ENCODE measurements at places on chromosomes 7 and 10.

DNA sequence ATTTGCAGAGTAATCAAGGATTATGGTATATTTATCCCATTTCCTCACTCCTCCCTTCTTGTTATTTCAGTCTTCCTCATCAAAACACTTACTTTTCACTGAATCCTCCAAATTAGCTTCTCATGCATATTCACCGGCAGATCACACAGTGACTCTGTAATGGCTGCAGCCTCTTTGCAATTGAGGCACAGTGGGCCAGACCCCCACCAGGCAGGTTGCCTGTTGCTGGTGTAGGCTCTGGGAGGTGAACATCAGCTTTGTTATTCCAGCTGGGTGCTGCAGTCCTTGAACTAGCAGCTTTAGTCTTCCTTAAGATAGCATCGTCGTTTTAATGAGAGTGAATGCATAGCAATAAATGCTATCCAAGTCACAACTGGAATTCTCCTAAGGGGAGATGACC lies 449.3 kb downstream of the CNTNAP2 start:
- no peak for DNase-seq

- DNase-seq, result no peak
These were observed 204.7 kb upstream of the ZNF32 start for GRCh38 chr10:43853369-43853768.

DNA sequence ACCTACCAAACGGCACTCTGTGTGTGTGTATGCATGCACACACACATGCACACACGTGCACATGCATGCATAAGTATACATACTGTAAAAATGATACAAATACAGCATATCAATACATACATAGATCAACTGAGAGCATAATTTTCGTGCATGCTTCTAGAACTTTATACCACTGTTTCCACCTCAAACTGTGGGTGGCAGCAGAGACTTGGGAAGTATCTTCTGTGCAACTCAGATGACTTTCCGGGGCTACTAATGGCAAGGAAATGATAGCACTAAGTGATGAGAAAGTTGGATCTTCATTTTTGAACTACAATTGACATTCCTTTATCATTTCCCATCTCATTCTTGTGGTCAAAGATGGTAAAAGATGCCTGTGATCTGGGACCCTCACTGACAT lies 570.7 kb downstream of the REEP3 start:
- no peak for DNase-seq

GRCh38 chr7:149171892-149172533 lies 23.3 kb upstream of the ZNF282 start:
- DNase-seq, result no peak

- no peak for DNase-seq
These were observed 4.4 kb downstream of the GPR37 start for GRCh38 chr7:124761164-124761715.

GRCh38 chr7:154620141-154620755 lies 382.7 kb downstream of the PAXIP1 start:
- no peak for DNase-seq

DNA sequence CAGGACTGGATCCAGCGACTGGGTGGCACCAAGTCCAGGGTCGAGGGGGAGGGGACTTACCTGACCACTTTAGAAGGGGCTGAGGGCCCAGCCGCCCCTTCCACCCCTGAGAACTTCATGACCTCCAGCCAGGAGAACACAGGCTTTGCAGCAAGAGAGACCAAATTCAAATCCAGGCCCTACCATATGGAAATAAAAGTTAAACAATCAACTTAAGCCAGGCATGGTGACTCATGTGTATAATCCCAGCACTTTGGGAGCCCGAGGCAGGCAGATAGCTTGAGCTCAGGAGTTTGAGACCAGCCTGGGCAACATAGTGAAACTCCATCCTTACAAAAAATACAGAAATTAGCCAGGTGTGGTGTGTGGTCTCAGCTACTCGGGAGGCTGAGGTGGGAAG lies 61.9 kb downstream of the COL13A1 start:
- DNase-seq, result no peak

GRCh38 chr10:63672491-63672890 lies 151.3 kb downstream of the REEP3 start:
- DNase-seq, result no peak

GRCh38 chr10:111482621-111483216 lies 405.9 kb downstream of the ADRA2A start:
- no peak for DNase-seq

DNA sequence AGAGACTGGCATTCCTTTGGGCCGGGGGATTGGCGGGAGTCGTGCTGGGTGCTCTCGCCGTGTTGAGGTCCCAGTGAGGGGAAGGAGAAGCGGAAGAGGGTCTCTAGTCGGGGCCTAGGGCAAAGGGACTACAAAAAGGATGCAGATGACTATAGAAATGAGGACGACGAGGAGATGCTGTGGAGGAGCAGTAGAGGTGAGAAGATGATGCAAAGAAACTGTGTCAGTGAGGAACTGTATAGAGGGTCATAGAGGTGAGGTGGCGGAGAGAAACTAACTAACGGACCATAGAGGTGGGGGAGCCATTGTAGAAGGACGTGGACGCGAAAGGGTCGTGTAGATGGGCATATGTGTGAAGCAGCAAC lies 324 bp downstream of the TWNK start:
- no peak for DNase-seq
